ENCODE measurements at places on chromosomes 2 and 18.

DNA sequence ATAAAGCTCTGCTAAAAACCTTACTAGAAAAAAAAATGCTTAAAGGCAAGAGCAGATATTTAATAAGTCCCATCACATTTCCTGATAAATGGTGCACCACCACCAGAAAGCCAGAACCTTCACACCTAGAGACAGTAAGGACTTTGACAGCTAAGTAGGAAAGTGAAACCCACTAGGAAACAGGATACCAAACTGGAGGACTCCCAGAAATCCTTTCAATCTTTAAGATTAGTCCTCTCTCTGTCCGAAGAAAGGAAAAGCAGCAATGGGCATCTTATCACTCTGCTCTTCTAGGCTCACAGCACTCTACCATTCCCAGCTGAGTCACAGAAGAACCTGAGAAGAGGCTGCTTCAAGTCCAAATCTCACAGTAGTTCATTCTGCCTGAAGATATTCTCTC is 3.7 kb downstream of the DYM start:
- DNase-seq: no peak

- DNase-seq: no peak
These were observed 34.4 kb downstream of the TEX51 start for GRCh38 chr2:126932966-126933710.

DNA sequence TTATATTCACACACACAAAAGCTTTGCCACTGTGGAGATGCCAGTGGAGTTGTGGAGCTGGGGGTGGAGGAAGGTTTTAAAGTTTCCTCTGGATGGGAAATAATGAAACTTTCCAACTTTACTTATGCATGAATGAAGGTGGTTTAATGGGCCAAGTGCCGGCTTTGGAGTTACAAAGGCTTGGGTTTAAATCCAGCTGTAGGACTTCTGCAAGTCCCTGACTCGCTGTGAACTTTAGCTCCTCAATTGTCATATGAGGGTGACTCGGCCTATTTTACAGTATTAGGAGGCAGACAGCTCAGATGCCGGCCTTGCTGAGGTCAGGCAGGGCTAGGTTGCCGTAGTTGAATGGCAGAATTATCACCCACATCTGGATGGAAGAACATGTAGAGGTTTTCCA is 415.8 kb upstream of the TRIB2 start:
- DNase-seq: no peak

GRCh38 chr2:13001408-13001807 is 284.7 kb downstream of the TRIB2 start:
- DNase-seq: no peak

GRCh38 chr2:225697936-225698335 is 298.4 kb downstream of the NYAP2 start:
- DNase-seq: no peak

GRCh38 chr2:216216951-216217903 is 108.1 kb downstream of the XRCC5 start:
- peak; percentile 38 for DNase-seq

DNA sequence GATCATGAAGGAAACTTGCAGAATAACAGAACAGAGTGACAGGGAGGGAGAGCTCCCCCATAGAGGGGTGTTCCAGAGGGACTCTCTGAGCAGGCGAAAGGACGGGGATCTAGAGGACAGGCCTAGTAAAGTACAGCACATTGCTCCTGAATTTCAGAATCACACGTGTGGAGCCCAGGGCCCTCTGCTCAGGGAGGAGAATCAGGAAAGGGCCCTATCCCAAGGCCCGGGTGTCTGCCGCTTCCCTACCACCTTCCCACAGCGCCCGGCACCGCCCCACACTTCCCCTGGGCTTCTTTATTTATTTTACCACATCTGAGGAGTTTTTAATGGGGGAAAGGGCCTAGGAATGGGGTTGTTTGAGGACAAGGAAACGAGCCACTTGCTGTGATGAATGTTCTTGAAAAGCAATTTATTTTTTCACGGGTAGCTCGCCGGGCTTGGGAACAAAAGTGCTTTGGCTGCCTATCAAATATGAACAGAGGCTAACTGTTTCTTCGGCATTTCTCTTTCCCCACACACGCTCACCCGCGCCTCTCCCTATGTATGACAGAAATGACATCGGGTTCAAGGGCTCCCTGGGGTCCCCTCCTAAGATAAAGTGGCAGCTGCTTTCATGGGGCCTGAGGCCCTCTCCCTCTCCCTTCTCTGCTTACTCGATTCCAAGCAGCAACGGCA is 79.3 kb upstream of the GLI2 start:
- no peak for DNase-seq

DNA sequence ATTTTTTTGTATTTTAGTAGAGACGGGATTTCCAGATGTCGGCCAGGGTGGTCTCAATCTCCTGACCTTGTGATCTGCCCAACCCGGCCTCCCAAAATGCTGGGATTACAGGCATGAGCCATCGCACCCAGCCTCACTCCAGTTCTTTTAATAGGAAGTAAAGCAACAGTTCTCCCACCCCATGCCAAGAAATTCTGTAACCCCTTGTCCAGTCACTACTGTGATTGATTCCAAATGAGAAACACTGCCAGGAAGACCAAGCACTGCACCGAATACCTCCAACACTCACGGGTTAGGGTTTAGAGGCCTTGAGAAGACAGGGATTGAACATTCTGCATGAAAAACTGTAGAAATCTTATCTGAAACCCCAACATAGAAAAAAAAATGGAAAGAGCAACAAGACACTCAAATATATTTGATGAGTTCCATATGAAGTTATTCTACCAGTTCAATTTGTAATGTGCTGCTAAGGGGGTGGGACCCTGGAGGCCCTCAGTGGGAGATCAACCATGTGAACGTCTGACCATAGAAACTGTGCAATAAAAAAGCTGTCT is 48.2 kb upstream of the BIN1 start:
- no peak for DNase-seq

DNA sequence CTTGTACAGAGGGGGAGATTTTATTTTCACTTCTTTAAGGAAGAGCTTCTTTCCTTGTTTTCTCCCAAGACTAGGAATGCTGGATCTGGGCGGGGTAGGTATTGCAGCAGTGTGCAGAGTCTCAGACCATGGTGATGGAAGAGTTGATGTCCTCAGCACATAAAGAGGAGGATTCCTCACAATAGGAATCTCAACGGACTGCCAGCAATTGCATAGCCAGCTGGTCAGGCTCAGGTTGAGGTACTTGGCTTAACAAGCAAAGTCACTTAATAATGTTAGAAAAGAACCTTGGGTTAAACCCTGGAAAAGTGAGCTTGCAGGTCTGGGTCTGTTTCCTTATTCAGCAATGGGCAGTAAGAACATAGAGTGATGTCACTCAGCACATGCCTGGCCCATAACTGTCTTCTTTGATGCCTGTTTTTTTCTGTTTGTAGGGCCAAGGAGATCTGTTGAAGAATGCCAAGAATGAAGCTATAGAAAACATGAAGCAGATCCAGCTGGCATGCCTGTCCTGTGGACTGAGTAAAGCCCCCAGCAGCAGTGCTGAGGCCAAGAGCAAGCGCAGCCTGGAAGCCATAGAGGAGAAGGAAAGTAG is 342.1 kb downstream of the PLCL1 start:
- DNase-seq: no peak

DNA sequence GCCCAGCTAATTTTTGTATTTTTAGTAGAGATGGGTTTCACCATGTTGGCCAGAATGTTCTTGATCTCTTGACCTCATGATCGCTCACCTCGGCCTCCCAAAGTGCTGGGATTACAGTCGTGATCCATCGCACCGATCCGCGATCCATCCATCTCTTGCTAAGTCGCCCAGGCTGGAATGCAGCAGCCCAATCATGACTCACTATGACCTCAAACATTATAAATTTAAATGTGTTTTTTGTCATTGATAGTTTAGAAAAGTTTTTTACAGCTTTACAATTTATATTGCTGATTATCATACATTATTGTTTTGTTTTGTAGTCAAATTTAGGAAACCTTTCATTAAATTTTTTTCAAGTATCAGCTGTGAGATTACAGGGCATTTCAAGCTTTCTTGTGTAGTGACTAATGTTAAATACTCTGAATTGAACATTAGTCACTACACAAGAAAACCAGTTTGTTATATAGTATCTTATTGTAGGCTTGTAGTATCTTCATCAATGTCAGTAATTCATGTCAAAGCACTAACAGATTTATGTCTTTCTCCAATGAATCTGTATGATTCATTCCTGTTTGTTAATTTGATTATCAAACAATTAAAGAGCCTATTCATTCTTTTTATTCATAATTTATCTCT is 37.5 kb downstream of the NR4A2 start:
- no peak for DNase-seq

DNA sequence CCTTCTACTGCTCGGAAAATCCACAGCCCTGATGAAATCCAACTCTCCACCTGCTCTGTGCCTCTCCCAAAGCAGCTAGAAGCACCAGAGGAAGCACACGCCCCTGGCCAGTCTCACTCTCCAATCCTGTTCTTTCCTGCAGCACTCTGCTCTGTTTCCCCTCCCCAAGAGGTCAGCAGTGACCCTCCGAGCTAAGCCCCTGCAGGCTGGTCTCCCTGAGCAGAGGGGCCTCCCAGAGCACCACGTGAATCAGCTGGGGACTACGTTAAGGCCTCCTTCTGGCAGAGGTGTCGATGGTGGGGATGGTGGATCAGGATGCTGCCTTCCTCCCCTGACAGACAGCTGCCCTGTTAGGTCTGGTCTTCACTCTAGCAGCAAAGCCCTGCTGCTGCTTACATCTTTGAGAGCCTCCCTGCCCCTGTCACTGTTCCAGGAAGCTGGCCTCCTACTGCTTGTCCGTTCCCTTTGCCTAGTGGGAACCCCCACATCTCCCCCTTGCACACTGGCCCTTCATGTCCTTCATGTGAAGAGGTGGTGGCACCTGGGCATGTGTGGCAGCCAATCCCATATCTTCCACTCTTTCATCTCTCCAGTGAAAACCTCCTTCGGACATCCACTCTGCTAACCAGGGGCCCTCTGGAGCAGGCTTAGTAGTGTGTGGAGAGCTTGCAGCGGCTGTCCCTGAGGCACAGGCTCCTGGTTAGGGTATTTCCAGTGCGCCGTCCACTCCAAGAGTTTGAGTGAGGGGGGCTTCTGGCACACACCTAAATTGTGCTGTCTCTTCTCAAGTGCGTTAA is 307.5 kb upstream of the HS6ST1 start:
- no peak for DNase-seq

DNA sequence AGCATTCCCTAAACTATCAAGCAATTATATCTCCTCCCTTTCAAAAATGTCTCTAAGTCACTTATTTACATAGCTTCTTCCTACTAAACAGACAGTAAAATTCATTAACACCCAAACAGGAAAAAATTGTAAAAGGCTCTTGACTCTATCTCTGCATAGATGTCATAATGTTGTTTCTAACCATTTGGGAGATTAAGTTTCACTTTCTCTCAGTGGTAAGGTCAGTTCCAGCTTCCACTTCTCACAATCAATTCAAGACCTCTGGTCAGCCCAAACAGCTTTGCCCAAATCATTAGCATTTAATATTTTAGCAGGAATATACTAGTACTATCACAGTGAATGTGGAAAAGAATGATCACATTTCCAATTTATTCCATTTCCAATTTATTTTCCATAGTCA is 374.3 kb upstream of the MC4R start:
- DNase-seq: no peak

GRCh38 chr2:7989823-7990222 is 692.0 kb upstream of the ID2 start:
- no peak for DNase-seq

GRCh38 chr2:52695731-52696130 is 1071.9 kb upstream of the CHAC2 start:
- no peak for DNase-seq

DNA sequence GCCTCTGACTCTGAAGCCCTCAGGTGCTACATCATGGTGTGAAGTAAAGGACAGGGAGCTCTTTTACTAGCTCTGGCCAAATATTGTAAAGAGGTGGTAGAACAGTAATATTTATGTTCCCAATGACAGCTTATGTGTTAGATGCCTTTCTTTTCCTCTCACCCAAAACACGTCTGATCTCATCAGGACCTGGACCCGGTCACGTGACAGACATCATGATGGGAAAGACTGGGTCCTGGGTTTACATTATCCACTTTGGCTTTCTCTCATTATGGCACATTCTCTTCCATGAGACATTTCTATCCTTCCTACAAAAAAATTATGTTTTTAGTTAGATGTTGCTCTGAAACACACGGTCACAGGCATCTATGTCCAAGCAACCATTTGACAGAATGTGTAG is 548.7 kb upstream of the CDH7 start:
- DNase-seq: no peak

DNA sequence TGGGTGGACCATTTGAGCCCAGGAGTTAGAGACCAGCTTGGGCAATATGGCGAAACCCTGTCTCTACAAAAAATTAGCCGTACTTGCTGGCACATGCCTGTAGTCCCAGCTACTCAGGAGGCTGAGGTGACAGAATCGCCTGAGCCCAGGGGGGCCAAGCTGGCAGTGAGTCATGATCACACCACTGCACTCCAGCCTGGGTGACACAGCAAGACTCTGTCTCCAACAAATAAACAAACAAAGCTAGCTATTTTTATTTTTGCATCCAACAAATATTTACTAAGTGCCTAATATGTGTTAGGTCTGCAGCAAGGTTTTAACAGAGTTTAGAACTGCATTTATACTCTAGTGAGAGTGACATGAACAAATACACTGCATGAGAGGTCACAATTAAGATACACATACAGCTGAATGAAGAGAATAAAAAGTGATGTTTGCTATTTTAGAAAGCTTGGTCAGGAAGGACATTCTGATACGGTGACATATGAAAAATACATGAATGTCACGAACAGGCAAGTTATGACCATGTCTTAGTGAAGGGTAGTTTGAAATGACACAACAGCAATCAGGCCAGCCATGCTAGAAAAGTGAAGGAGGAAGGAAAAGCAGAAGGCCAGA is 83.2 kb upstream of the FRZB start:
- no peak for DNase-seq

DNA sequence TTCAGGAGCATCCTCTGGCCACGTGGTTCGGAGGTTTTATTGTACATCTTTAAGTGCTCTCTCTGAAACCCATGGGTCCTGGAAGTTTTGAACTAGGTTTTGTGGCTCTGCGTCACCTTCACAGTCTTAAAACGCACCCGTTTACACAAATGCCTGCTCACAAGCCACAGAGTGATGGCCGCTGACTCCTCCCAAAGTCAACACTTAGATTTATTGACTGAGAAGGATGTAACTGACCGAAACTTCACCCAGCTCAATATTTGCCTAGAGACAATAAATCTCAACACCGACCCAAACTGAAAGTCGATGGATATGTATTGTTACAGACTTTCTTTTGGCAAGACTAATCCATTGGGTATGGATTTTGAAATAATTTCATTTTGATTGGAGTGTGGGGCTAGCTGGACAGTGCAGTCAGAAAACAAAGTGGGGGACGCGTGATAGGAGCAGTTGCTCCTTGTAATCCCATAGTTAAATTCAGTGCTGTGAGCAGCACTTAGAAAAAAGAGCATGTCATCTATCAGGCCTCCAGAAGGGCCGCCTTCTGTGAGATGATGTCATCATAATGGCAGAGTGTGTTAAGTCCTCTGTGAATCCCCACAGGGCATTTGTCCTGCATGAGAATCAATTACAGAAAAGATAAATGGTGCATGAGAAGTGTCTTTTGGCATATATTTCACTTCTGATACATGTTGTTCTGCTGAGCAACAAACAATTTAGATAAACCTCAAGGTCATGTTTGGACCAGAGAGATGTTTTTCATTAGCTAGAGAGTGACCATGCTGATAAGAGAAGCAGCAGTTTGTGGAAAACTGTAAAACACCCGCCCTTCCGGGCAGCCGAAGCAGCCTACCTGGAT is 183.7 kb downstream of the INO80D start:
- DNase-seq: no peak

GRCh38 chr2:141641462-141641861 is 489.4 kb downstream of the LRP1B start:
- DNase-seq: no peak

GRCh38 chr2:77831898-77832297 is 309.7 kb upstream of the LRRTM4 start:
- no peak for DNase-seq

- no peak for DNase-seq
These were observed 64.9 kb downstream of the GALR1 start for GRCh38 chr18:77314511-77314910.

Data from stimulated activated CD4-positive, alpha-beta T cell treated with anti-CD3 and anti-CD28 coated beads, Interleukin-15, amount 100 ng/mL, for 24 hours (primary cell).